GM20000 (cell line): ENCODE measurements at places on chromosomes 2 and 18.
A peak's percentile ranks its signal among the peaks of the same experiment; 100 is the strongest.

- DNase-seq = no peak
Measured at GRCh38 chr2:184971546-184972068, 373.3 kb downstream of the ZNF804A start.

- DNase-seq = no peak
Measured at GRCh38 chr2:3130444-3130843, 247.2 kb downstream of the EIPR1 start.

DNA sequence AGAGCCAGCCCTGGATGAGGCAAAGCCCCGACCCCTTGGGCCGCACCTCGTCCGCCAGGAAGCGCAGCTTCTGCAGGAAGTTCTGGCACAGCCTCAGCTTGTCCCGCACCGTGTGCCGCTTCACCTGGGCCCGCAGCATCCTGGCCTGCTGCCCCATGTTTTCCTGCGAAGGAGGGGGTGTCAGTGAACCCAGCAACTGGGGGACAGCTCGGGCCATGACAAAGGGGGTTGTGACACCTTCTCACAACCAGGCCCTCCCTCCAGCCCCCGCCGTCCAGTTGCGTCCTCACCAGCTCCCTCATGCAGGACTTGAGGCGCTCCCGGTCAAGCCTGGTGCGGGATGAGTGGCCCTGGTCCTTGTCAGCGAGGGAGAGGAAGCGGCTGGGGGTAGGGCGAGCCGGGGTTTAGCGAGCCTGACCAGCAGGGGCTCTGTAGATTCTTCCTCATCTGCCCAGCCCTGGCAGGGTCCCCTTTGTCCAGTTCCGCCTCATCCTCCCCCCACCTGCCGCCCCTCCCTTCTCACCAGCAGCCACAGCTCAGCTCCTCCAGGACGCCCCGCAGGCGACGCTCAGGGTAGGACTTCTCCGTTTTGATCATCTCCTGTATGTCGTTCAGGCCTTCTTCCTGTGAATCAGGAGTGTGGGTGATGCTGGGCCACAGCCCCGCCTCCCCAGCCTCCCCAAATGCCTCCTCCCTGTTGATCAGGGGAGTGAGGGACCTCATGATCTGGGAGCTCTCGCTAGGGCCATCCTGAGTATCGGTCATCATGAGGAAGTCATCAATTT lies 606 bp downstream of the OTOF start:
- DNase-seq = no peak

DNA sequence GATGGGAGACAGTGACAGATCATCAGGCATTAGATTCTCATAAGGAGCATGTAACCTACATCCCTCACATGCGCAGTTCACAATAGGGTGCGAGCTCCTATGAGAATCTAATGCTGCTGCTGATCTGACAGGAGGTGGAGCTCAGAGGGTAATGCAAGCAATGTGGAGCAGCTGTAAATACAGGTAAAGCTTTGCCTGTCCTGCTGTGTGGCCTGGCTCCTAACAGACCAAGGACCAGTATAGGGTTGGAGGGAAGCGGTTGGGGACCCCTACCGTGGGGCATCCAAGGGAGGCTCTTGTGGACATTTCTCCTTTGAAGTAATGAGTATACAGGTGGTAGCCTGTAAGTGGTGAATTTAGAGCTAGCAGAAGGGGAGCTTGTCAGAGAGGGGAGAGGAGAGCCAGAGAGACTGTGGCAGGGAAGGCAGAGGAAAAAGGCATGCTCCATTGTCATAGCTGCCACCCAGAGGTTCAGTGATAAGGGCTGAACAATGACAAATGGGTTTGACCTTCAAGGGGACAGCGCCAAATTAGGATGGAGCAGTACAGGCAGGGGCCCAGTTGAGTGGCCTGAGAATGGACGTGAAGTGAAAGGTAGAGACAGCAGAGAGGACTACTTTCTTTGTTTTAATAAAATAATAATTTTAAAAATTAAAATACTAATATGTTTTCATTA lies 15.2 kb upstream of the TMBIM1 start:
- DNase-seq = no peak

DNA sequence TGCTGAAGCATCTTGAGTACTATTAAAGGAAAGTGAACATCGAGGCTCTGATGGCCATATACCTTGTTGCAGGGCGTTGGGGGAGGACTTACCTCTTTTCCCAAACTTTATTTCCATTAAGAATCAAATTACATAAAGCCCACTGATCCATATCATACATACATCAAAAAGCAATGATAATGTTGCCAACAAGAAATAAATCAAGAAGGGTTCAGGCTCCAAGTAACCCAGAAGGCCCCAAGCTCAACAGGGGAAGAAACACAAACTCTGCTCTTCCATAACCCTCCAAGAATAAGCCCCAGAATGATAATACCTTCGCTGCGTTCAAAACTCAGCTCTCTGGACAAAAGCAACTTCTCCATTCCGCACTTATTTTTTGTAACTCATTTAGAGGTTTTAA lies 32.3 kb downstream of the C1D start:
- DNase-seq = no peak

GRCh38 chr2:142834021-142834420 lies 43.4 kb upstream of the KYNU start:
- DNase-seq = no peak

DNA sequence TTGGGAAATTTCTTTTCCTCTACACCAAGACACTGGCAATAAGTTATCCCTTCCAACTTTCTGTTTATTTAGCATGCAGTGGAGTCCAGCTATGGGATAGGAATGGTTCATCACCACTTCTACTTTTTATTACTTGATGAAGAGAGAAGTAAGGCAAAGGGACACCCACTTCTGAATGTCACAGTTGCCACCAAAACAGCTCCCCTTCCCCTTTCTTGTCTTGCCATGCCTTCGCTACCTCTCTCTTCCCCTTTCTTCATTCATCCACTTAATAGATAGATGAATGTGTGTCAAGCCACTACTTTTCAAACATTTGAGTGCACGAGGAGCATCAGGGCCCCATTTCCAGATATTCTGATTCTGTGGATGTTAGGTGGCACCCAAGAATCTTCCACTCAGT lies 59.6 kb downstream of the KCTD18 start:
- no peak for DNase-seq

GRCh38 chr2:49162151-49162550 lies 7.8 kb upstream of the FSHR start:
- no peak for DNase-seq

GRCh38 chr2:22209545-22209944 lies 1085.8 kb downstream of the TDRD15 start:
- no peak for DNase-seq

DNA sequence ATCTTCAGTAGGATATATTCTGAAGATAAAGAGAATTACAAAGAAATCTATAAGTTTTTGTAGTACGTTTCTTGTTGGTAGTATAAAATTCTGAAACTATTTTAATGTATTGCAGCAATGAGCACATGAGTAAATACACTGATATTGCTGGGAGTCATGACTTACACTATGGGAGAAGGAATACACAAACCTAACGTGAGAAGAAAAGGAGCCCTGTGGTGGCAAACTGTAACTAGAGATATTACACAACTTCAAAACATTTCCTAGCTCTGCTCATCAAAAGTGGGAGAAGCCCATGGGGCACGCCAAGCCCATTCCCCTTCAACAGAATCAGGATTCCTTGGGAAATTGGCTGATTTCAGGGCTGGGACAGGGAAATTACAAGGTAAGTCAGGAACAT lies 20.5 kb downstream of the SPIRE1 start:
- no peak for DNase-seq

- DNase-seq = no peak
Measured at GRCh38 chr2:119748135-119748534, 11.6 kb upstream of the PTPN4 start.

GRCh38 chr2:171889808-171890207 lies 4.2 kb downstream of the SLC25A12 start:
- no peak for DNase-seq

DNA sequence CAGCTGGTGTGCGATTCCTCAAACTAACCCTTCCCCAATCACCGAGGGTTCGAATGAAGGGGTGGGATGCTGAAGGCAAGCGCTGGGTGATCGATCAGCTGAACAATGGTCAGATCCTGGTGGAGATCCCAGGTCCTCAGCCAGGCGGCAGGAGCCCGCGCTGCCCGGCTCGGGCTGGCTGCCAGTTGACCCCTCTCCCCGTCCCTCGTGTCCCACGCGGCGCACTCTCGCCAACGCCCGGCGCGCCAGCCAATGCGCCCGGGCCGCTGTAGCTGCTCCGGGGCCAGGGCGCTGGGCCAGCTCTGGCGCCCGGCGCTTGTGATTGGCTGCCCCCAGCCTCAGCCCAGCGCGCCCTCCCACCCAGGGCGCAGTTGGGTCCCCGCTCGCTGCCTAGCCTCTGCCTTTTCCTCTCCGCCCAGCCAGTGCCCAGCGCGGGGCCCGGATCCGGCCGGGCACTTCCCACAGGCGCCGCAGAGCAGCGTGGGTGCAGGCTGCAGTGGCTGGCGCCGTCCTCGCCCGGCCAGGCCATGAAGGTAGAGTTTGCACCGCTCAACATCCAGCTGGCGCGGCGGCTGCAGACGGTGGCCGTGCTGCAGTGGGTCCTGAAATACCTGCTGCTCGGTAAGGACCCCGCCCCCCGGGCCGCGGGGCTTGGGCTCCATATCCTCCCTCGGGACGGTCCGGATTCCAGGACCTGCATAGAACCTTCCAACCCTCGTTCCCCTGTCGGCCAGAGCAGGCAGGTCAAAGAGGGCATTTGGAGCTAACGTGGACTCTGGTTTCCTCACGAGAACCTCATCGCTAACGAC lies at the start of gene MOGAT1:
MOGAT1 (plus strand) TSS at position 400 of the 809 bp plus-strand sequence; CDS start at position 528, 128 bp downstream.
- DNase-seq = no peak

DNA sequence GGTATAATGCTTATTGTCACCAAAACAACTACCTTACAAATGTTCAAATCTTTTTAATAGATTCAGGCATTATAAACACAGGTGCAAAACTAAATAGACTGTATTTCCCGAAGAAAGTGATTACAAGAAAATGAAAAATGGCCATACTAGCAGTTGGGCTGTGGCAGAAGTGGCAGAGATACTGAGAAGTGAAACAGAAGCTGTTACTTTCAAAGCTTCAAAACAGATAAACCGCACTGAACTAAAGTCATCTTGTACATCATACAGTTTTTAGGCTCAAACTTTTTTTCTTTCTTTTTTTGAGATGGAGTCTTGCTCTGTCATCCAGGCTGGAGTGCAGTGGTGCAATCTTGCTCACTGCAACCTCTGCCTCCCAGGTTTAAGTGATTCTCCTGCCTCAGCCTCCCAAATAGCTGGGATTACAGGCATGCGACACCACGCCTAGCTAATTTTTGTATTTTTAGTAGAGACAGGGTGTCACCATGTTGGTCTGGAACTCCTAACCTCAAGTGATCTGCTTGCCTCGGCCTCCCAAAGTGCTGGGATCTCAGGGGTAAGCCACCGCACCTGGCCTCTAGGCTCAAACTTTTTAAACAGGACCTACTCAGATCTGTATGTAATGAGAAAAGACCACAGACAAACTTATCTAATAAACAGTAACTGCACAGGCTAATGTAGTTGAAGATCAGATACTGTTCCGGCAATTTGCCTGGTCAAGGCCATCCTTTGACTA lies 77.9 kb upstream of the SATB2 start:
- no peak for DNase-seq

DNA sequence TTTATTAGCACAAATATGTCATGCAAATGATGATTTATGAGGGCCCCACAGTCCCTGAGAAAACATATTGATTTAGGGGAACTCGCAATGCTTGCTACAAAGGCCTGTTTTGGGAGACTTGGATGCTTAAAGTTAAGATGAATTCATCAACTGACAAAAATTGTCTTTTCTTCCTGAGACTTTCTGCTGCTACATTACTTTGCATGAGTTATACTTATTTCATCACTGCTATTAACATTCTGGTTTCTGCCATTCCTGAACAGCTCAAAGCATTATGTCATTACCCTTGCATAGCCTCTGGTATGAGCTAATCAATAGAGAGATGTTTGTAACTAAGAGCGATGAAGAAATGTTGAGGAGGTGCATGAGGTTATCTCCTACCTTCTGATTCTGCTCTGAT lies 74.4 kb downstream of the SOX11 start:
- DNase-seq = no peak

DNA sequence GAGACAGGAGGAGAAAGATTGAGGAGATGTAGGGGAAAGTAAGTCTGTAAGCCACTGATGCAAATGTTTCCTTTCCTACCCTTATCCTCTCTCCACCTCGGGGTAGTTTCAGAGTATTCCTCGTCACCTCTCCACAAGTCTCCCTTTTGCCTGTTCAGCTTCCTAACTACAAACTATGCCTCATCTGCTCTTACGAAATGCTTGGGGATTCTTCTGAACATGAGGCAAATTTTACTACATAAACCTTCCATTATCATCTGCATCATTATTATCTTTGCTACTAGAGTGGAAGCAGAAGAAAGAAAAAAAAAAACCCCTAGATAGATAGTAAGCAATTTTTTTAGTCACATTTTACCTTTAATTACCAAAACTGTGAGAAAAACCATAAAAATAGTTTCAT lies 43.1 kb upstream of the CWC22 start:
- no peak for DNase-seq

GRCh38 chr2:10215393-10215935 lies 87.2 kb upstream of the HPCAL1 start:
- no peak for DNase-seq

GRCh38 chr2:41042343-41042742 lies 590.5 kb upstream of the SLC8A1 start:
- DNase-seq = no peak

GRCh38 chr18:48992133-48992532 lies 41.4 kb upstream of the SMAD7 start:
- DNase-seq = no peak

- peak; percentile 41 for DNase-seq
Measured at GRCh38 chr2:216006164-216006663, 7.1 kb downstream of the MREG start.

- DNase-seq = no peak
Measured at GRCh38 chr2:218407717-218408116, 8.0 kb downstream of the CTDSP1 start.

DNA sequence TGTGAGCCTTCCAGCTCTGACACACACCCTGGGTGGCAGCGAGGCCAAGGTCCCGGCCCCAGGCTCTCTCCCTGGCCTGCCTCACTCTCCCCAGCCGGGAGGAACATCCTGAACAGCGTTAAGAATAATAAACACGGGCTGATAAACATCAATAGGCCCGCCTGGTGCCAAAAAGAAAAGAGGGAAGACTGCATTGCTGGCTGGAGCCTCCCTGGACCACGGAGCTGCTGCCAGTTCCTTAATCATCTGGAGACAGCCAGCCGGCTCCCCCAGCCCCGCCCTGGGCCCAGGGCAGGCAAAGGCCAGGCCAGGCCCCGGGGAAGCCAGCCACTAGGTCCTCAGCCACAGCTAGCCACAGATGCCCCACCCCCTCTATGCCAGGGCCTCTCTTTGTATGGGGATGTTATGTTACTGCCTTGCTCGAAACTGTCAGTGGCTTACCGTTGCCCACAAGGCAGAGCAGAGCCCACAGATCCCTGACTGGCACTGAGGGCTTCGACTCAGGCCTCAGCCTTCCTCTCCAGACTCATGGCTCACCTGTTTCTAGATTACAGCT lies 293.7 kb downstream of the DYSF start:
- no peak for DNase-seq
